ENCODE measurements at places on chromosomes 2 and 18.

- no peak for DNase-seq
Measured at GRCh38 chr2:20062615-20063545, 11.5 kb upstream of the LAPTM4A start.

- DNase-seq, result no peak
Measured at GRCh38 chr2:201344663-201345366, 12.3 kb downstream of the FLACC1 start.

DNA sequence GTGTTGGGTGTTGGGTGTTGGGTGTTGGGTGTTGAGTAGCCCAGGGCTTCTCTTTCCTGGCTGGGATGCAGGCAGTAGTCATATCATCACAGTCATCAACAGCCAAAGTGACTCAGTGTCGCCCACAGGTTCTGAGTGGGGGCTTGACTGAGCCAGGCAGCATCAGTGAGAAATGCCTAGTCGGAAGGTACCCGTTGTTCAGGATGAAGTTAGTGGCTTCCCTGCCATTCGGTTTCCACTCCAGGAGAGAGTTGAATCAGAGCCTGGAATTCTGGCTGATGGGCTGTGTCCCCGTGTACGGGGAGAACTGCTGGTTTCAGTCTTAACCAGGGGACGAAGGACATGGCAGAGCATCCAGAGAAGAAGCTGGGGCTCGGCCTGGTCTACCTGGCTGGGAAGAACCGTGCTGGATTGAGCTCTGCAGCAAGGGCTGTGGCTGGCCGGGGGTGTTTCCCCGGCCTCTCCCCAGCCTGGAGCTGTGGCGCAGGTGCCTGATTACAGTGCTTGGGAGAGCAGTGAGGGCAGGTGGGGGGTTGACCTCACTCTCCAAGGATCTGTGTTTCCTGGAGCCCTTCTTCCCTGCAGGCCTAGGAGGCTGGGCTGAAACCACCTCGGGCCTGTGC lies 49.4 kb downstream of the AGAP1 start:
- no peak for DNase-seq

DNA sequence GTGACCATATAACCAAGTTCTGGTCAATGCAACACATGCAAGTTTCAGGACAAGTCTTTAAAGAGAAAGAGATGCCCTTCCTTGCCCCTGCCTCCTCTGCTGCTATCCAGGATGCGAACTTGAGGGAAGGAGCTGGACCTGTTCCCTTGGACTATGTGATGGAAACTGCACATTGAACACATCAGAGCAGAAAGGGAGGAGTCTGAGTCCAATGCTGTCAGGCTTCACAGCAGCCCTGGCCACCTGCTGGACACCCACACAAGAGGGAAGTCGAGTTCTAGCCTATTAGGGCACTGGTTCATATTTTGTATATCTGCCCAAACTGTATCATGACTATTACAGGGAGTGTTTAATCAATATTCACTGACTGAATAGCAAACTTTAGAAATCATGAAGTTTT lies 38.3 kb upstream of the TEX51 start:
- no peak for DNase-seq

GRCh38 chr2:51620796-51621195 lies 588.9 kb upstream of the NRXN1 start:
- DNase-seq, result no peak

DNA sequence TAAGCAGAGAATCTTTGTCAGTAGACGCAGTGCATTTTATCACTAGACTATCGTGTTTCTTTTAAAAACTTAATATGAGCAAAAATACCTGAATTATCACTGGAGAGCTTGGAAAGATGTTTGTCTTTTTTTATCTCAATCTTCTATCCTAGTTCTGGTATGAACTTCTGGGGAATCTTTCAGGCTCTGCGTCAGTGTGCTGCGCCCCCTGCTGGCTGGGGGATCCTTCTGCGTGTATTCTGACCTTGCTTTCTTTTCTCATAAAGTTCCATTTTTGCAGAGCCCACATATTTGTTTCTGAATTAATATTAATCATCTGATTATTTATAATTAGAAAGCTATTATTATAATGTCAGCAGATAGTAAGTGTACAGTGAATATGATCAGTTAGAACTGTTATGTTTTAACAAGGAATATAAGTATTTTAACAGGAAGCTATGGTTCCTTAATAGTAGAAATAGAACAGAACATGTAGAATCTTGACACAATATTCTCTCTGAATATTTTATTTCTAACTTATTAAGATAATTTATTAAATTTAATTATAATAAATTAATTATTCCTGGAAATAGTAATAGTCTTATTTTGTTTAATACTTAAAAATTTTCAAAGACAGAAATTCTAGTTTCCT lies 945.0 kb upstream of the CRIM1 start:
- peak; percentile 5 for DNase-seq

GRCh38 chr2:207149249-207150213 lies 16.2 kb downstream of the KLF7 start:
- DNase-seq, result no peak

DNA sequence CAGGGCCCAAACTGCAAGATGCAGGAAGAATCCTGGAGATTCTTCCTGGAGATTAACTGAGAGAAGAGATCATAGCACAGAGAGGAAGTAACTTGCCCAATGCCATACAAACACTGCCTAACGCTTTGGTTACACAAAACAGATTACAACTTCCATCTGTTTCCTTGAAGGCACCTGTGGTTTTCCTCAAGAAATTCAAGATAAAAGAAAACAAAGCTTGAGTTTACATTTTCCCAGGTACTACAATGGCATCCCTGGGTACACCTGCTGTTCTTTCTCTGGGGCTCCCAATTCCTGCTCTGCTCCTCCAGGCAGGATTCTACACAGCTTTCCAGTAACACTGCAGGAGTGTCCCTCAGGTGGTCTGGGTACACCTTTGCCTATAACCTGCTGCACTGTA lies 781.9 kb upstream of the ID2 start:
- no peak for DNase-seq

DNA sequence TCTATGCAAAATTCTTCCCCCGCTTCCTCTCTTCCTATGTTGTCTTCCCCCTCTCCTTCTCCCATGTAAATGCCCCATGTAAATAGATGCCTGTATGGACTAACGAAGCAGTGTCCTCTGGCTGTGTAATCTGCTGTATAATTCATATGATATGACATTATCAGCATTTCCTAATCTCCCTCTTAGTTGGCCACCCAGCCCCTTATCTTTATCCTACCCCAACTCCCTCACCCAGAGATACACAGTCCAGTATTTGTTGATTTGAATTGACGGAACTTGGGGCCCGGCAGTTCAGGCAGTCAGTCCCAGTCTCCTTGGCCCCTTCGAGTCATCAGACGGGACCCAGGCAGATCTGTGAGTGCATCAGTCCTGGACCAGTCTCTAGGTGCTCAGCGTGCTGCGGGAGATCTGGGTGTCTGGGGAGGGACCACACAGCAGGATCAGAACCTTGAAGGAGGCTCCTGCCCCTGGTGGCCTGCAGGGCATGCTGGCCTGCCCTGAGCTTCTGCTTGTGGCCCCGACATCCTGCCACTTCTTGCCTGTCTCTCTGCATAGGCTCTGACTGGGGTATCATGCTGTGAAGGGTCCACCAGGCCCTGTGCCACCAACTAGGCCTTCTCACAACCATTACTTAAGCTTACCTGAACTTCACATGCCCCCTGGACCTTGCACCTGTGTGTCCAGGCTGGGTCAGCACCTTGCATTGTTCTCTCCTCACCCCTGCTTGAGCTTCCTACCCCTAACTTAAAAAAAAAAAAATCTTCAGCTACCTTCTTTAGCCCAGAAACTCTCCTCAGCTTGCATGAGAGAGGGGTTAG lies 88.1 kb upstream of the ATL2 start:
- no peak for DNase-seq

- DNase-seq, result no peak
Measured at GRCh38 chr2:58449286-58450010, 208.3 kb upstream of the FANCL start.

GRCh38 chr2:108614659-108615058 lies 80.4 kb downstream of the LIMS1 start:
- DNase-seq, result no peak

GRCh38 chr2:163736433-163737189 lies 803 bp upstream of the FIGN start:
- DNase-seq, result peak; percentile 9

DNA sequence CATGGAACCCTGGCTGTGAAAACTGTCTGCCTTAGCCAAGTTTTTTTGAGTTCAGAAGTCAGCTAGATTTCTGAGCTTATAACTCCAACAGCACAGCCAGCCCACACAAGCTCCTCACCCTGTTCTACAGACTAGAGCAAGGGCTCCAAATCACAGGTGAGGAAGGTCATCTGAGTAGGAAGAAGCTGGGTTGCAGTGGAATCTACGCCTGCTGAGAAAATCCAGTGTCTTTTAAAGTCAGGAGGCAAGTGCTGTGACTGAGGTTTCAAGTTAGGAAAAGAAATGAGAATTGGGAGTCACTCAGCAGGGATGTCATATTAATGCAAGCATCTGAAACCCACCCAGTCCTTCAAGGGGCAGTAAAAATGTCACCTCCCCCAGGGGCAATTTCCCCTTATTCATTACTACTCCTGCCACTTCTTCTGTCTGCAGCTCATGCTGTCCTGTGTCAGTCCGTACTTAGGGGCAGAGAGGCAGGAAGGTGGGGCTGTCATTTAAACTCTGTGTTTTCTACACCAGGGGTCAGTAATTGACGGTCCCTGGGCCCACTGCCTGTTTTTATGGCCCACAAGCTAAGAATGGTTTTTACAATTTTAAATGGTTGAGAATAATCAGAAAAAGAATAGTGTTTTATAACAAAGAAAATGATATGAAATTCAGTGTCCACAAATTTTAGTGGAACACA lies 551.1 kb downstream of the BCL11A start:
- DNase-seq, result no peak

DNA sequence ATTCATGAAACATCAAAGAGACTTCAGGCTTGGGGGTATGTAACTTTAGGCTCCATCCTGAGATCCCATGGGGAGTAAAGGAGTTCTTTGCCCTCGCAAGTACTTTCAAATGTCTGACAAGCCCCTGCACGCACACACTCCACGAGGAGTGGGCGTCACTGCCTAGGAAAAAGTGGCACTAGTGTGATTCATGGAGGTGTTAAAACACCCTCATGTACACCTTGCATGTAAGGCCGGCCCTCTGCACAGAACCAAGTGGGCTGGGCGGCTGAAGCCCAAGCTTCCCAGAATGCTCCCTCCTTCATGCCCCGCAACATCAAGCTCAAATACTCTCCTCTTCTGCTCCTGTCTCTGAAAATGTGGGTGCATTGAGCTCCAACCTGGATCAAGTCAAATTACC lies 7.8 kb downstream of the HS1BP3 start:
- DNase-seq, result no peak

GRCh38 chr18:61379827-61380226 lies 46.6 kb downstream of the CDH20 start:
- DNase-seq, result no peak

DNA sequence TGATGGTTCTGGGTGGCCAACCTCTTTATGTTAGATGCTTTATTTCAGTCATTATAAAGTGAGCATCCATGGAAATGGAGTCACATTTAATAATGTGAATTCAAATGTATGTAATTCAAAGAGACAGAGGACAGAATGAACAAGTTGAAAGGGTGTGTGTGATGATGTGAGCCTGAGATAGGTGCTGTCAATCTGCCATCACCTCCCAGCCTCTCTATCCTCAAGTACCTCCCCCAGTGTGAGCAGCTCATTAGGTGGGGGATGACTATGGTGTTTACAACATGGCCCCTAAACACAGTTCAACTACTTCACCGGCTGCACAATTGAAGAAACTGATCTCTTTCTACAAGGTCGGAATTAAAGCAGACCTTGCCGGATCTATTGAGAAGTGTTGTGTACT lies 74.7 kb upstream of the IGFBP5 start:
- DNase-seq, result peak; percentile 92

GRCh38 chr18:78330766-78331165 lies 648.9 kb upstream of the SALL3 start:
- no peak for DNase-seq

GRCh38 chr18:21298351-21298750 lies 56.3 kb downstream of the GREB1L start:
- DNase-seq, result no peak

GRCh38 chr2:100613719-100614118 lies 50.9 kb downstream of the PDCL3 start:
- DNase-seq, result no peak

Measured in NCI-H510A treated with DMSO at 0.1 percent for 48 hours (cell line).